ENCODE measurements at places on chromosomes 5 and 9.

- no peak for DNase-seq
Observed at GRCh38 chr9:126907058-126907457, 7.5 kb upstream of the RALGPS1 start.

GRCh38 chr9:37269221-37269620 is 148.8 kb downstream of the ZCCHC7 start:
- DNase-seq = no peak

- peak; percentile 52 for DNase-seq
Observed at GRCh38 chr9:15135164-15135792, 171.7 kb downstream of the TTC39B start.

DNA sequence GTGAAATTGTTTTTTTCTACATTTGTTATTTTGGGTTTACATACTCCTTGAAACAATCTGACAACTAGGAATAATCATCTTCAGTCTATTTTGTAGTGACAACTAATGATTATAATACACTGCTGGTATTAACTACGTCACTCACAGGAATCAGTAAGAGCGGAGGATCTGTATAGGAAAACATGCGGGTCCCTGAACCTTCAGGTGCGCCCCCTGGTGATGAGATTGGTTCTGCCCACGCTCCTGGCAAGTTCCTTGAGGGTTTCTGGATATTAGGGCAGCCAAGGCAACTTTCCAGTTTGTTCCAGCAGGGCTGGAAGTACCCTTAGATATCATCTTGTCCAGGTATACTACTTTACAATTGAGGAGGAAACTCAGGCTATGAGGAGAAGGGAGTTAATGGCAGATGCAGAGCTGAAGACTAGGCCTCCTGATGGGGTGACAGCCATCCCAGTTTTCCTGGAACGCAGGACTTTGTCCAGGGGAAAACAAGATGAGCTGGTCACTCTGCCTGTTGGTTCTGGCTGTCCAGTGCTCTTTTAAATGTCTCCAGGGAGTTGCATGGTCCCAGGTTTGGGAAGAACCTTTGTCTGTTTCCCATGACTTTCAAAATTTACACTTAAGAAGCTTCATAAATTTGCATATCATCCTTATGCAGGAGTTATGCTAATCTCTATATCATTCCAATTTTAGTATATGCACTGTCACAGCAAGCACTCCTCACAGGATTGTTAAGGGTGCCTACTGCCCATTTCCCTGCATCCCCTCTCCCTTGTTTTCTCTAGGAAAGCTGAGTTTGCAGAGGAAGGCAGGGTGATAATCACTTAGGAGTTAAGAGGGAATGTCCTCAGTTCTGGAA is 14.9 kb upstream of the WNT8A start:
- DNase-seq = peak; percentile 71

DNA sequence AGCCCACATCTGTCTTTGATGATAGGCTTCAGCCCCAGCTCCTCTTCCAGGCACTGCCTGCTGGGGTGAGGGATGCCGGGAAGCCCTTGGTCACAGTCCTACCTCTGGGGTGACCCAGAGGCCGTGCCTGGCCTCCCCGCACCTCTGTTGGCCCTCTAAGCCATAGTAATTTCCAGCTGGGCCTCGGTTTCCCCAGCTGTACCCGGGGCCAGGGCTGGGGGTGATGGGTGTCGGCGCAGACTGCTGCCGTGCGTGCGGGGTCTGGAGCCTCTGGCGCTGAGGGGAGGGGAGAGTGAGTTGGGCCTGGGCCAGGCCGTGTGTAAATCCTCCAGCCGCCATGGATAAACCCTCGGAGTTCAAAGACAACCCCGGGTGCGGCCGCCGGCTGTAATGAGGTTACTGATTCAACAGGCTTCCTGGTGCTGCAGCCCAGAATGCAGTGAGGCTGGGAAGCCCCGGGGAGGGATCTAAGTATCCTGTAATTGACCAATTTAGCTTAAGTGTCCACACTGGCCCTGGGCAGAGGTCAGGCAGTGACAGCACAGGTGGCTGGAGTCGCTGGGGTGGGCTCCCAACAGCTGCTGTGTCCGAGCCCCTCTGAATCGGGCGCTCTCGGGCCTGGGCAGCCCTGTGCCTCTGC is 7.1 kb downstream of the RXRA start:
- no peak for DNase-seq

Data from bronchial epithelial cell (primary cell).